ENCODE measurements at places on chromosomes 6 and 20.

DNA sequence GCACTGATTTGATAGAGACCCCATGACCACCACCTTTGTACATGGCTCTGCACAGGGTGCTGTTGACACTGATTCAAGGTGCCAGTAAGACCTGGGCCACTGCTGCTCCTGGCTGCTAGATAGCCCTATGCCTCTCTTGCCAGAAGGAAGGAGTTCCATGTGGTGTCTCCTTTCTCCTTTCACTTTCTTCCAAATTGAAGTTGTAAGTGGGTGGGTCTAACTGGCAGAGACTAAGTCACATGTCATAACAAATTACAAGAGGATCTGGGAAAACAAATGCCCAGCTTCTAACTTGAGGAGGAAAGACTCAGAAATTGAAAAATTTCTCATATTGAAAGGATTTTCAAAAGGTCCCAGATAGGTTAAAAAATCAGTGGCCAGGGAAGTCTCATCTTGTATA, 116.8 kb downstream of the TFAP2B start:
- DNase-seq, result no peak

GRCh38 chr6:23826572-23826971, 299.4 kb upstream of the NRSN1 start:
- no peak for DNase-seq

DNA sequence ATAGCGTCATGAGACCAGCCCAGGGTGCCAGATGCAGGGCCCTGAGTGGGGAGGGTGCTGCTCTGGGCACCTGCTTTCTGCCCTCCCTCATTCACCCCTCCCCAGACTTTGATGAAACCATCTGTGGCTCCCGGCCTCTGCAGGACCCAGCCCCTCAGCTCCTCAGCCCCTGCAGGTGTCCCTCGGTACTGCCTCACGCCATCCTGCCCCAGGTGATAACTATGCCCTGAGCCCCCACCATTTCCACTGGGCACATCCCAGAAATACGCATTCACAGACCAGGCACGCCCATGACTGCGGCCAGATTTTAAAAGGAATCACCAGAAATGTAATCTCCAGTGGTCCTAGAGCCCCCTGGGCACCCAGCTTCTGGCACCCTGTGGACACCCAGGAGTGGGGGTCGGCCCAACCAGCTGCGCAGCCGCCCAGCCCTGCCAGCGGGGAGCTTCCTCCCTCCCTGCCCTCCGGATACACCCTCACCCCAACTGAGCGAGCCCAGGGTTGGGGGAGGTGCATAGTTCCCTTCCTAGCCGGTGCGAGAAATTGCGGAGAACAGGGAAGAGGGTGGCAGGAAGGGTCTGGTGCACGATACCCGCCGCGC, 615 bp upstream of the NTSR1 start:
- peak; percentile 27 for DNase-seq

- peak; percentile 60 for DNase-seq
Measured at GRCh38 chr20:49668181-49668877, 45.3 kb downstream of the B4GALT5 start.

DNA sequence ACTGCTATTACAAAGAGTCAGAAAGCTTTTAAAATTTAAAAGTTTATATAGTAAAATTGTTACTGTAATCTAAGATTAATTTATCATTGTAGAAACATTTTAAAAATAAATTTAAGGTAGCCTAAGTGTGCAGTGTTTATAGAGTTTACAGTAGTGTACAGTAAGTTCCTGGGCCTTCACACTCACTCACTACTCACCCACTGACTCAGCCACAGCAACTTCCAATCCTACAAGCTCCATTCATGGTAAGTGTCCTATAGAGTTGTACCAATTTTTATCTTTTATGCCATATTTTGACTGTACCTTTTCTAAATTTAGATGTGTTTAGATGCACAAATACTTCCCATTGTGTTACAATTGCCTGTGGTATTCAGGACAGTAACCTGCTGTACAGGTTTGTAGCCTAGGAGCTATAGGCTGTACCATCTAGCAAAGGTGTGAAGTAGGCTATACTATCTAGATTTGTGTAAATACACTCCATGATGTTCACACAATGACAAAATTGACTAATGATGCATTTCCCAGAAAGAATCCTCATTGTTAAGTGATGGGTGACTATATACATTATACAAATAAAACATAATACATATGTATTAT, 10.2 kb upstream of the TMEM170B start:
- DNase-seq, result no peak

GRCh38 chr6:127279815-127280214, 13.2 kb downstream of the RNF146 start:
- no peak for DNase-seq

GRCh38 chr6:28064272-28064671, 16.1 kb upstream of the ZNF165 start:
- no peak for DNase-seq

- peak; percentile 45 for DNase-seq
Measured at GRCh38 chr6:52994839-52995088, 320 bp downstream of the GSTA4 start.

DNA sequence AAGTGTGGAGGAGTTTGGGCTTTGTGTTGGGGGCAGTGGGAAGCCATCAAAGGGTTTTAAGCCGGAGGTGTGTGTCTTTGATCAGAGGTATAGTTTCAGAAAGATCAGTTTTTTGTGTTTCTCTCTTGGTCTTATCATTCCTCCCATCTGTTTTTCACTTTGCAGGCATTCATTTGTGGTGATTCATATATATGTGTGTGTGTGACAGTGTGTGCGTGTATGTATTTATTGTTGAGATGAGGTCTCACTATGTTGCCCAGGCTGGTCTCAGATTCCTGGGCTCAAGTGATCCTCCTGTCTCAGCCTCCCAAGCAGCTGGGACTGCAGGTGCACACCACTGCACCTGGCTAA, 11.1 kb upstream of the SERINC3 start:
- no peak for DNase-seq

- DNase-seq, result no peak
Measured at GRCh38 chr6:5180636-5181035, 80.1 kb downstream of the LYRM4 start.

DNA sequence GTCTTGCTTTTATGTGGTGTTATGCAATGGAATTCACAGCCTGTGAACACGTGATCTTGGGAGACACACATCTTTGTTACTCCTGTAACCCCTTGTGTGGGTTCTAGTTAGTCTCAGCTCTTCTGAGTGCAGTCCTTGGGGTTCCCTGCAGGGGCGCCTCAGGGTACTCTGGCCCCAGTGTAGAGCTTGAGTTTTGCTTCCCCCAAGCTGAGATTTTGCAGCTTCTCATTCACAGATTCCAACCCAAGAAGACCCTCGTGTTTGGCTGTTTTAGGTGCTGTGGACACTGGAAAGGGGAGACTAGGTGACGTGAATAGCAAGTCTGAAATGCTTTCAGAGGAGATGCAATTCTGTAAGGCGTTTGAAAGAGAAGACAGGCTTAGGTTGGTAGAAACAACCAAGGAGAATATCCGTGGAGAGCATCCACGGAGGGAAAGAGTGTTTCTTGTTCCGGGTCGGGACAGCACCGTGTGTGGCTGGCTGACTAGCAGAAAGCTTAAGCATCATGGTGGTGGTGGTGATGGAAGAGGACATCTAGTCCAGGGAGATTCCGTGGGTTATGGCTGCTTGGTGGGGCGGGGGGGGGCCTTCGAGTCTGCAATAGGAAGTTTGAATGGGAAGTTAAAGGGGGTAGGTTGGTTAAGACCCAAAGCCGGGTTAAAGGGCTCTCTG, 30.1 kb downstream of the DUSP22 start:
- no peak for DNase-seq

GRCh38 chr6:115733426-115733825, 327.3 kb downstream of the FRK start:
- no peak for DNase-seq

- no peak for DNase-seq
Measured at GRCh38 chr20:48247961-48248360, 462.7 kb upstream of the SULF2 start.

GRCh38 chr6:38188677-38189335, 369.3 kb downstream of the ZFAND3 start:
- DNase-seq, result no peak

GRCh38 chr6:119142637-119143036, 64.2 kb upstream of the FAM184A start:
- no peak for DNase-seq

All from activated naive CD8-positive, alpha-beta T cell treated with anti-CD3 and anti-CD28 coated beads, Interleukin-2, amount 50 U/mL, for 24 hours (primary cell).